Endothelial cell (in vitro differentiated cells): ENCODE measurements at places on chromosomes 2 and 18. TPM values are rescaled to one million over a fixed set of nuclear protein-coding genes. Genes with fewer than 3 reads are reported as not detected.

DNA sequence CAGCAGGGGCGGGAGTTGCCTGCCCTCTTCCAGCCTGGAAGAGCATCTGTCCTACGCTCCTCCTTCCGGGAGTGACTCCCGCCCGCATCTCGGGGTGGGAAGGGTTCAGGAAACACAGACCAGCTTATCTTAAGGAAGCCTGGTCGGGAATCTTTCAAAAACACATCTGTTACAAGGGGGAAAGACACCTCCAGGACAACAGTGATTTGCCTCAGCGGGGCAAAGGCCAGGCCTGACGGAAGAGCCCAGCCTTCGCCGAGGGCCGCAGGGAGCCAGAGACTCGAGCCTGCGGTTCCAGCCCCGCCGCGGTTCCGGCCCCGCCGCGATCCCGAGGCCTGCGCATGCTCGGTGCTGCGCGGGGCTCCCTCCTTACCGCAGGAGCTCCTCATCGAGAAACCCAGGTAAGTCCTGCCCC, 38.1 kb upstream of the TGIF1 start:
- no peak for DNase-seq

- no peak for DNase-seq
These were observed 157.2 kb downstream of the RNF152 start for GRCh38 chr18:61735564-61736102.

DNA sequence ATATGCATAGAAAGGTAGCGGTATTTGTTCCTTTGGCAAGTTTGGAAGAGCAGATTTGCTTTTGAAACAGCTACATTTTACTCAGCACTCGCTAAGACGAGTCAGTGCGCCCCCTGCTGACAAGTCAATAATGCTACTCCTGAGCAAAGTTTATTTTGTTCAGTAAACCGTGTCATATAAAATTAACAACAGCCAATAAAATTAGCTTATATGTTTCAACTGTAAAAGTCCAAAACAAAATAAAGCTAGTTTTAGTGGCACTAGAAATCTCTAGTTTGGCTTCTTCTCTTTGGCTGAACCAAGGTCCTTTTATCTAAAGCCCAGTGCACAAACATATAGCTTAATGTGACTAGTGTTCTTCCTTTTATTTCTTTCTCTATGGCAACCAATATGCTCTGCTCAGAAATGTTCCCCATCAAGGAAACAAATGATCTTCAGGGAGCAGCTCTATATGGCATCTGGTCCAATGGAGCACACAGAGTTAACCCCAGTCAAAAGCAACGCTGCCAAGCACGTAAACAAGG, 4.2 kb upstream of the POU3F3 start:
- peak; percentile 81 for DNase-seq

- DNase-seq = no peak
These were observed 158.9 kb upstream of the GLI2 start for GRCh38 chr2:120576509-120577474.

The TSGA10 gene
- 4.2 TPM for total RNA-seq
